Activated gamma-delta T cell treated with anti-CD3 and anti-CD28 coated beads, Interleukin-2, amount 50 U/mL, for 16 hours (primary cell): ENCODE measurements at places on chromosomes 16 and 17.

- no peak for DNase-seq
Observed at GRCh38 chr16:85586380-85587104, 26.6 kb upstream of the GSE1 start.

DNA sequence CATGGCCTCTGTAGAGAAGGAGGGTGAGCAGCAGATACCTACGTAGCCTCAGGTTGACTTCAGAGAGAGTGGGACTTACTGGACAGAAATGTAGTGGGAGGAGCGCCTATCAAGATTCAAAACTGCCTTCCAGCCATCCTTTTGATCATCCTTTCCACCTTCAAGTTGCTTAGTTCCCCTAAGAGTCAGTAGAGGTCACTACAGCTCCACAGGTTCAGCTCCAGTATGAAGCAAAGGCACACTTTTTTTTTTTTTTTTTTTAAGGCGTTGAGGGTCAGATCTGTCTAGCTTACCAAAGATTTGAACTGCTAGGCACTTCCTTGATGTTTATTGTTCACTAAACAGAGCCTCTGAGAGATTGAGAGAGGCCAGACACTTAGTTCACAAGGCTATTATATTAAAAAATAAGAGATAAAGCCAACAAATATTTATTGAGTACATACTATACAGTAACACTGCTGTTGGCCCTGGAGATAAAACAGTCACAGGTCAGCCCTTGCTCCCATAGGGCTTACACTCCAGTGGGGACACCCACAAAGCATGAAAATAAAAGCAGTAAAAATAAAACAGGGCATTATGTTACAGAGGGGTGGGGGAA, 3.1 kb downstream of the RNF227 start:
- DNase-seq: no peak

DNA sequence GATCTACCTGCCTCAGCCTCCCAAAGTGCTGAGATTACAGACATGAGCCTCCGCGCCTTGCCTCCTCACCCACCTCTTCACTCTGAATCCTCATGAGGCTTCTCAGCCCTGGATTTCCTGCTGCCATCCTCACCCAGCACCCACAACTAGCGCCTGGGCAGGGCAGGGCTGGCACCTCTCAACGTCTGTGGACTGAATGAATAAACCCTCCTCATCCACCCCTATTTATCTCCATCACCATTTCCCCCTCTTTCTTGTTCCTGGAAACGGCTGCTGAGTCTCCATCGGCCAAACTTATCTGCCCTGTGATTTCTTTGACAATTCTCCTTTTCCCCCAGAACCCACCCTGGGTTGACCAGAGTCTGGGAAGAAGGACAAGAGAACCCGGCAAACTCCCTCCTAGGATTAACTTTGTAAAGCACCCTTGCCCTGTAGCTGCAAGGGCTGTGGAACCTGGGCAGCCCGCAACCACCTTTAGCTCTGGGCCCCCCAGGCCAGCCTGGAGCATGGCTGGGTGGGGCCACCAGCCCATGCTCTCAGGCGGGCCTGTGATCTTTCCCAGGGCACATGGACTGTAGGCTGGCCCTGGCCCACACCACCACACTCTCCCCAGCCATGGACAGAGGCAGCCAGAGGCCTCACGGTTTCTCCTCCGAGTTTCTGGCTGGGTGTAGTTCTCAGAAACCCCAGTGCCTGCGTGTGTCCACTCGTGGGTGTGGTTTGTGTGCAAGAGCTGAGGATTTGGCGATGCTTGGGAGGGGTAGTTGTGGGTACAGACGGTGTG, 2.4 kb downstream of the SPN start:
- DNase-seq: no peak

DNA sequence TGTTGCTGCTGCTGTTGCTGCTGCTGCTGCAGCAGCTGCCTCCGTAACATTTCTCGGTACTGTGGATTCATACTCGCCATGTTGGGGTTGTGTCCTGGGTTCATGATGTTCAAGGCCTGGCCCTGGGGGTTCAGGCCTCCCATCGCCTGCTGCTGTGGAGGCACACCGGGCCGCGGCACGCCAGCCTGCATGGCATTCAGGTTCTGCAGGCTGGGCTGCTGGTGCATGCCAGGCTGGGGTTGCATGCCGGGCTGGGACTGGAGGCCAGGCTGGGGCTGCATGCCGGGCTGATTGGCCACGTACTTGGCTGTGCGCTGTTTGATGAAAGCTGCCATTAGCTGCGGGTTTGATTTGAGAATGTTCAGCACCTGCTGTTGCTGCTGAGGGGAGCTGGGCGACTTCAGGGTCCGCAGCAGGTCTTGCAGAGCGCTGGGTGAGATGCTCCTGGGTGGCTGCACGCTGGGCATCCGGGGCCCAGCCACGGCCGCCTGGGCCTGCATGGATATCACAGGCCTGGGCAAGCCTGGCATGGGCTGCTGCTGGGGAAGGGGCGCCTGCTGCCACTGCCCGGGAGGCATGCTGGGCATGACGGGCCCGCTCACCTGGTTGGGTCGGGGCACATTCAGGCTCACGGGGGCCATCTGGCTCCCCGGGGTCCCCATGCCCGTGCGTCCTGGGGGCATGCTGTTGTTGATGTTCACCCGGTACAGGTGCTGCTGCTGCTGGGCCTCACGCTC, 11.3 kb upstream of the TRAP1 start:
- no peak for DNase-seq

GRCh38 chr16:55494994-55495421, 13.9 kb upstream of the LPCAT2 start:
- DNase-seq: no peak

GRCh38 chr17:83194761-83195329, 115.4 kb downstream of the METRNL start:
- DNase-seq: no peak

- DNase-seq: no peak
Observed at GRCh38 chr17:44604116-44604761, 47.0 kb downstream of the FZD2 start.

GRCh38 chr17:13297183-13297582, 279.4 kb upstream of the ELAC2 start:
- DNase-seq: no peak

DNA sequence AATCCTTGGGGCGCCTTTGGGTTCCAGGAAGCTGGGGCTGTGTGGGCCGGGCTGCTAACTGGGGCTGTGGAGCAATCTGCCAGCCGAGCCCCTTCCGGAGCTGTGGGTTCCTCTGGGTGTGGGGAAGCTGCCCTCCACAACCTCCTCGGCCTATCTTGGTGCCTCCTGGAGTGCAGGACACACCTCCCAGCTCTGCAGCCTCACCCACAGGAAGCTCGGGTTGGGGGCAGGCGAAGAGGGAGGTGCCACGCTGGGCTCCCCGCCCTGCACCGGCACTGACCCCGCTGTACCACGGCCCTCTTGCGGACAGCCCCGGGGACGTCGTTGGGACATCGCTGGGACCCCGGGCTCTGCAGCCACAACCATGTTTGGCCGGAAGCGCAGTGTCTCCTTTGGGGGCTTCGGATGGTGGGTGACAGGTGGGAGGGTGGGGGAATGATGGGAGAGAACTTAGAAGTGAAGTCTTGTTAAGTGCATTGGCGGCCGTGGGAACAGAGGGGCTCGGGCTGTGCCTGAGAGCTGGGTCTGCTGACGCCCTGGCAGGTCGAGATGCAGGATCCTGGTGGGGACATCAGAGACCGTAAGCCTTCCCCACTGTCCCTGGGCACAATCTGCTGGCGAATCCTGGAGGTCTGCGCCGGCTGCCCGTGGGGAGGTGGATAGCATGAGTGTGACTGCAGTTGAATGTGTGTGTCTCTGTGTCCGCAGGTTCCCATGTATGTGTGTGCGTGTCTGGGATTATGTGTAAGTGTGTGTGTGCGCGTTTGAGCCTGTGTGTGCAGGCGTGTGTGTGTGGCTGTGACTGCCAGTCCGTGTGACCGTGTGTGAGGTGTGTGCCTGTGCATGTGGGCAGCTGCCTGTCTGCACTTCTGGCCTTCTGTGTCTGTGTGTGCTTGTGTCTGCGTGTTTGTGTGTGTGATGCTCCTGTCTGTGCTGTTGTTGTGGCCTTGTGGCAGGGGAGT, at the start of gene RAP1GAP2:
Gene RAP1GAP2 (plus strand): TSS at position 275 of the 962 bp plus-strand sequence. CDS start 90 bp downstream, at position 365.
- DNase-seq: peak; percentile 51

- DNase-seq: no peak
Observed at GRCh38 chr17:1946021-1946932, 78.9 kb downstream of the RTN4RL1 start.
